ENCODE measurements at places on chromosomes 4 and X. TPM values are rescaled to one million over a fixed set of nuclear protein-coding genes. Genes with fewer than 3 reads are reported as not detected.

GAGE1 gene
- polyA plus RNA-seq, result not detected

GNRHR gene
- not detected for polyA plus RNA-seq

AFF2 gene
- polyA plus RNA-seq, result 18.6 TPM

ZAR1 gene
- 0.88 TPM for polyA plus RNA-seq

DIAPH2 gene
- polyA plus RNA-seq, result 0.14 TPM

All from neural cell (in vitro differentiated cells).